ENCODE measurements at places on chromosomes 7 and 10.

GRCh38 chr7:102974366-102975236, 61.8 kb downstream of the LRRC17 start:
- DNase-seq, result no peak

GRCh38 chr7:70322856-70323255, 724.6 kb downstream of the AUTS2 start:
- DNase-seq, result no peak

DNA sequence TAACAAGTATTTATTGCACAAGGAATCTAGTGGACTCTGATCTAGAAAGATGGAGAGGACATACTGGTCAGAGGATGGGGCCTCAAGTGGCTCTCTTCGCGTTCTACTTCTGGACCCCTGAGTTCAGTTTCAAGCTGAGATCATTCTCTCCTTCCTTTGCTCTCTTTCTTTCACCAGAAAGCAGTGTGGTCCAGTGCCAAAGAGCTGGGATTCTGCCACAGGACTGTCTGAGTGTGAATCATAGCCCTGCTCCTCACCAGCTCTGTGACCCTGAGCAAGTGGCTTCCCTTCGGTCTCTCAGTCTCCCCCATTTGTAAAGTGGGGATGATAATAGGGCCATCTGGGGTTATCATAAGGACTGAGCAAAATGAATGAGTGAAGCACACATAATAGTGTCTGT, 715.2 kb downstream of the SUGCT start:
- DNase-seq, result no peak

DNA sequence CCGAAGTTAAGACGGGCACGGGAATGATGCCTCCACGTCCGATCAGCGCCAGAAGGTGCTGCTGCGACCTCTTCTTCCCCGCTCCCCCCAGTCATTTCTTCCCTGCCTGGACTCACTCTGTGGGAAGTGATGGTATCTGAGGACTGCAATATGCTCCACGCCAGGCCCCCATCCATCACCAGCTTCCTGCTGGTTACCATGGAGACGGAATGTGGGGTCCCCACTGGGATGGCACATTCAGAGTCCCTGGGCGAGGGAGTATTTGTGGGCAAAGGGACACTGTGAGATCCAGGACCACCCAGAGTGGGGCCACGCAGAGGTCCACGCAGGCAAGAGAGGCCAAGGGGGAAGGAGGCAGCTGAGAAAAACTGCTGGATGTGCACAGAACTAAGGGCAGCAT, 39.7 kb downstream of the CARD11 start:
- DNase-seq, result no peak

DNA sequence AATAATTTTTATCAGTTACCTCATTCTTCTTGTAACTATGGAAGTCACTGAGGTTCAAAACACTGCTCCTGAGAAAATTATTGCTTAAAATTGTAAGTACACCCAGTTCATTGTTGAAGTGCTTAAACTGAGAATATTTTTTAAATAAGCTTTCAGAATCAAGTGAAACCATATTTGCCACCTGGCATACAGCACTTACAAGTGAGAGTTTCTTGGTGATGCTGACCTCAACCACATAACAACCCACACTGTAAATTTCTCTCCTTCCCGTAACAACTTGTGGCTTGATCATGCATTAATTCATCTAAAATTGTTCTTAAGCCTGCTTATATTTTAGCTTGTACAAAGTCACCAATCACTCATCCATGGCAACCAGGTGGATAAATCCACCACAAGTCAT, 34.0 kb downstream of the IMMP2L start:
- no peak for DNase-seq

DNA sequence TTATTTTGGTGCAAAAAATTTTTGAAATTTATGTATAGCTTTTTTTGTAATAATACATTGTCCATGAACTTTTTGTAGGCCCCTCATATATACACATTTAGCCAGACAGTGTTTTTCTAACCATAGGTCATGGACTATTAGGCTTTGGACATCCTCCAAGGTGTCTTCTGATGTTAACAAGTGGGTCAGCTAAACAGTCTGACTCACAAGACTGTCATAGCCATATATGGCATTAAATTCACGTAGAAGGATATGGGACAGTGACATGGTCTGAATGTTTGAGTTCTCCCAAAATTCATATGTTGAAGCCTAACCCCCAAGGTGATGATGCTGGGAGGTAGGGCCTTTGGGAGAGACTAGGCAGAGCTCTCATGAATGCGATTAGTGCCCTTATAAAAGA, 14.0 kb upstream of the NUB1 start:
- no peak for DNase-seq

- DNase-seq, result no peak
Measured at GRCh38 chr10:22620140-22620857, 94.1 kb downstream of the PIP4K2A start.

DNA sequence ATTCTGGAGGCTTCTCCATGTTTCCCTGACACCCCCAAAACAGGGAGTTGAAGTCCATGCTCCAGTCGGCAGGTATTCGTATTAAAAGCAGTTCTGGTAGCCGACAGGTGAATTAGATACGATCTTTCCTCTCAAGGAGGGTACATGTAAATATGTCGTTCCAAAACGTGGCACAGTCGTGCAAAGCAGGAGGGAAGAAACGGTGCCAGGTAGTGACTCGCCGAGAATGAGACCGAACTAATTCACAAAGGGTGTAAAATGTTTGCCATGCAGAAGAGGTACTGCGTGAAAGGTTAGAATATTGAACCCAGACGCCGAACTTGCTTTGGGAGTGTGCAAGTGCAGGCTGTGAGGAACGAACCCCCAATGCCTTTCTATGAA, 483 bp downstream of the EDRF1 start:
- no peak for DNase-seq

GRCh38 chr10:109405338-109405737, 518.0 kb downstream of the XPNPEP1 start:
- DNase-seq, result no peak

DNA sequence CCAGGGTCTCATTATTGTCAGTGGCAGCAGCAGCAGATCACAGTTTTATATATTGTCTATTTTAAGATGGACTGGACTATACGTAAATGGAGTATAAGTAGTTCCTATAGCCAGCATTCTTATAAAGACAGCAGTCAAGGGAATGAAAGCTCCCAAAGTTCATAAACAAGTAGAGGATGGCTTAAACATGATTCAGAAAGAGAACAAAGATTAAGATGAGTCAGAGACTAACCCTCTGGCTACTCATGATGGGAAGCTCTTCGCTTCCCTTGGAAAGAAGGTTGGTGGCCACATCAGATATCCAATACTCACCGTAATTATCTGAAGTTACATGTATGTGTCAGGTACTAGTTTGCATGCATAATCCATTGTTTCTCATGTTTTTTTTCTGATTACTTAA, 277.0 kb downstream of the INHBA start:
- no peak for DNase-seq

Measured in NCI-H510A (cell line).